ENCODE measurements at places on chromosomes 5 and 9. TPM values are rescaled to one million over a fixed set of nuclear protein-coding genes. Genes with fewer than 3 reads are reported as not detected.
A peak's percentile ranks its signal among the peaks of the same experiment; 100 is the strongest.

The SNX2 gene
- total RNA-seq = 47.0 TPM

- DNase-seq = no peak
Measured at GRCh38 chr5:83718195-83718825, 2.3 kb downstream of the HAPLN1 start.

DNA sequence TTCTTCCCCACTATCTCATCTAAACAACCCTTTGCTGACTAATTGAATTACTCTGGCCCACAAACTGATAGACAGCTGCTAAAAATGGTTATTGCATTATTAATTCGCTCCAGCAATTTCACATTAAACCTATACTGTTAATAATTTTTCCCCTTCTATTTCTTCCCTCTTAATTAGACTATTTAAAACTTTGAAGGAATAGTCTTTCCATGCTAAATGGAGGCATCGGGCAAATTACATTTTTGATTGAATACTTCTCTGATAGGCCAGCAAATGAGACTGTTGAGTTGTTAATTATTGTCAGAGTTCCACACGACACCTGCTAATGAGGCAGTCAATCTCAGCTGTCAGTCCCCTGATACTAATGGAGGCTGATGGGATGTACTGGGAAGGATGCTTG, 242.5 kb downstream of the TRIM32 start:
- DNase-seq = no peak

- no peak for DNase-seq
Measured at GRCh38 chr5:90690307-90690706, 131.7 kb downstream of the ADGRV1 start.

- no peak for DNase-seq
Measured at GRCh38 chr9:87686520-87687090, 39.3 kb upstream of the CTSL start.

The MZB1 gene
- total RNA-seq = not detected

- no peak for DNase-seq
Measured at GRCh38 chr9:111258875-111259271, 71.2 kb downstream of the OR2K2 start.

DNA sequence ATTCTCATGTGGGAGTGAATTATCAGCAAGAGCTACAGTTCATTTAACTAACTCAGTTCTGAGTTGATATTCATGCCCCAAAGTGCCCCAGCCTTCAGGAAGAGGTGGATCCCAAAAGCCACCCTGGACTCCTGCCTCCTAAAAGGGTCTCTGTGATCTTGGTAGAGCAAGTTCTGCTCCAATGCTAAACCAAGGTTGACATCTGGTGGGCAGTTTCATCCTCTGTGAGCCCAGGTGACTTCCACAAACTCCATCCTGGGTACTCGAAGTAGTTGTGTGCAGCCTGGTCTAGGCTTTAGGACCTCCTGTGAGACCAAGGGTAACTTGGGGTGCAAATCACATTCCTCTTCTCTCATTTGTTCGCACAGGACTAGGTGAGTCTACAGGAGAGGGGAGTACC, 816.8 kb downstream of the MTRR start:
- no peak for DNase-seq

The SLC28A3 gene
- not detected for total RNA-seq

- DNase-seq = peak; percentile 32
Measured at GRCh38 chr5:11385901-11386293, 518.3 kb downstream of the CTNND2 start.

GRCh38 chr9:120663380-120663779, 50.9 kb downstream of the MEGF9 start:
- no peak for DNase-seq

- no peak for DNase-seq
Measured at GRCh38 chr5:166719991-166720390, 1571.5 kb upstream of the WWC1 start.

DNA sequence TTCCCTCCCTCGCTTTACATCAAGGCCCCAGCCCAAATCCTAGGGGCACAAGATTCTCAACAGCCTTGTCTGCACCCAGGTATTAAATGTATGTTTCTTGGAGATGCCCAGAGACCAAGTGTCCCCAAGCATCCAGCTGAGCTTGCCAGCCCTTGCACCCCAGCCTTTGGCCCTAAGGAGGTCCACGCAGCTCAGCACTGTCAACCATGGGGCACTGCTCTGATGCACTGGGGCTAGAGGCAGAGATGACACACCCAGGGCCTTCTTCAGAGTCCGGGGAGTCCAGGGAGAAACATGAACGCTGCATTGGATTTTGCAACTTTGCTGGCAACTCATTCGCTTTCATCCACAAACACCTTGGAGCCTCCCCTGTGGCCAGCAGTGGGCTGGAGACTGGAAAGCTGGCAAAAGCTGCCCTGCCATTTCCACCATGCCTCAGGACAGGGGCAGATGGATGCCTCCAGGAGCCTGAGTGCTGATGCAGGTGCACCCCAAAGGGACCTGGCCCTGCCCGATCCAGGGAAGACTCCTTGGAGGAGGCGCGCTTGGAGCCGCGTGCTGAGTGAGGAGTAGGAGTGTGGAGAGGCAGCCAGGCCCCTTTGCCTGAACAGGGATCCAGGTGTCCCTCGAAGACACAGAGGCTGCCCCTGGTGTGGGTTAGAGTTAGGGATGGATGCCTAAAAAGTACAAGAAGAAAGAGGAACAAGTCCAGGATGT, 19.3 kb downstream of the PAEP start:
- DNase-seq = no peak

The LURAP1L gene
- 25.6 TPM for total RNA-seq

The CCDC152 gene
- total RNA-seq = 13.4 TPM

DNA sequence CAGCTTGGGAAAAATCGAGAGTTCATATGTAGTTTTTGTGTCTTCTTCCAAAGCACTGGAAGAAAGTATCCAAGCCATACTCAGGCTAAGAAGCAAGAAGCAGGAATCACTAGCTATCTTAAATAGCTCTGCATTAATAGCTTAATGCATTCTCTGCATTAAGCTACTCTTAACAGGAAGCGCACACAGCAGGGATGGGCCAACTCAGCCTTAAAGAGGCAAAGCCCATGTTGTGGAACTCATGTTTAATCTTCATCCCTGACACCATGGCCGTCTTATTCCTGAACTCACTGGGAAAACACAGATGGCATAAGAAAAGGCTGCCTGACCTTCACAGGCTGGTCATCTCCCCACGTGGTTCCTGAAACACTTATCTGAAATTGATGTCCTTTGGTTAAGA, 18.7 kb upstream of the ICE1 start:
- no peak for DNase-seq

DNA sequence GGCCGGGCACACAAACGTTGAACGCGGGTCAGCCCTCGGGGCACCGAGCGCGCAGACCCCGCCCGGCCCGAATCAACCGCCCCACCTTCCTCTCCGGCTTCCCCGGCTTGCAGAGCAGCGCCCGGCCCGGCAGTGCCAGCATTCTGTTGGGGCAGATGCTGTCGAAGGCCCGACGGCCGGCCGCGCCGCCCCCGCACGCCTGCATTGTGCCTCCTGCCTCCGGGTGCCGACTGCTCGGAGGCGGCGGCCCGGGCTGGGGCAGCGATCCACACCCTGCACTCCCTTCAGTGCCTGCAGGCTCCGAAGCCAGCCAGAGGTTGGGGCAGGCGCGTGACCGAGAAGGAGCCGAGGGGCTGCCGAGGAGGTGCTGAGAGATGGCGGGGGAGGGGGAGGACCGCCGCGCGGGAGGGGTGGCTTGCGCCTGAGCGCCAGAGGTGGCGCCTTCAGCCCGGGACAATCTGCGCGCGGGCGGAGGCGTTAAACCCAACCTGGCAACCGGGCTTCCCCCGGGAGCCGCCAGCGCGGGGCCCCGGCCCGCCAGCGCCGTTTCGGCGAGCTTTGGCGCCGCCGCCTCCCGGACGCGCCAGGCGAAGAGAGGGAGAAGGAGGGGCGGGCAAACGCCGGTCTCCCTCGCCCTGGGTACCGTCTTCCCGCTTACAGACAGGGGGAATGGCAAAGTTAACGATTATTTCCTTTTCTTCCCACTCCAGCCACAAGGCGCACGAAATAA, at the start of gene MCIDAS:
MCIDAS (minus strand) TSS at position 382 of the 730 bp plus-strand sequence; CDS start at position 205, 177 bp downstream.
- peak; percentile 72 for DNase-seq

The TNPO1 gene
- 289 TPM for total RNA-seq

DNA sequence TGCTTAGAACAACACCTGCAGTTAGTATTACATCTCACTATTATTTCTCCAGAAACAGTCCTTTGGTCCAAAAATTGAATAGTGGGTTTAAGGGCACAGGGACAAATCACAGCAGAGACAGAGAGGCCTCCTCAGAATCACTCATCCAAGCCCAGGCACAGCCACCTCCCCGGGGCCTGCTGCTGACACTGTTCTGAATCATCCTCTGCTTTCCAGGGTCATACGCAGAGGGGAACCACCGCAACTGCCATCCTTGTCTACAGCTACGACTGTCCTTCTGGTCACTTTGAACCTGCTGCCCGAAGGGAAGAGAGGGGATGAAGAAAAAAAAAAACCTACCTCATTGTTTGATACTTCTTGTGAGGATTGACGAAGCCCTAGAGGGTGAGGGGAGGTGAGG, 35.3 kb upstream of the MAN2A1 start:
- no peak for DNase-seq

The PCDH12 gene
- total RNA-seq = 1.7 TPM

GRCh38 chr5:68762201-68762600, 331.6 kb upstream of the SLC30A5 start:
- DNase-seq = no peak

The IL3 gene
- total RNA-seq = not detected

DNA sequence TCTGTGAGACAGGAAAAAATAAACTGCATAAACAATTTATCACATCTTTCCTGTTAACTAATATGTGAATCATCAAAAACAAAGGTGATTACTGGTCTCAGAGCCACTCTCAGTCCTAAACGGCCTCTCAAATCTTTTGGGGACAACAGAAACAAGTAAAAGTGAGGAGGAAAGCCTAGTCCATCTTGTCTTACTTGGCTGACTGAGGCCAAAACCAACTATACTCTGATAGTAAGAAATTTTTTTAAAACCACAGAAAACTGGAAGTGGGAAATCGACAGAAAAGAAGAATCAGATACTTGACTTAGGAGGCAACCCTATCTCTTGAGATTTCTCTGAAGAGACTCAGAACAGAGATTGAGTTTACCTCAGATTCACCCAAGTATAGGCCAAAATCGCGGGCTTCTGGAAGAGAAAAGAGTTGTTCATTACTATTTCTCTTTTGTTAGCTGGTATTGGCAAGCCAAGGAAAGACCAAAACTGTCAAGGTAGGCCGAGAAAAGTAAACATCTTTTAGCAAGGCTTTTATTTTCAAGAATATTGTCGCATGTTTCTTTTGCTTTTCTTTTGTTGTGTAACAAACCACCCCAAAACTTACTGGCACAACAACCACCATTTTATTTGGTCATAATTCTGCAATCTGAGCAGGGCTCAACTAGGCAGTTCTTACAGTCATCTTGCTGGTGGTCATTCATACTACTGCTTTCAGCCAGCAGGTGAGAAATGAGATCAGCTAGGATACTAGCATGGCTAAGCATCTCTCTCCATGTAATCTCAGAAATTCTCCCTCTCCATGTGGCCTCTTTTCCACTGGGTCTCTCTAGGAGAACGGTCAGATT, 46.1 kb downstream of the RFX3 start:
- no peak for DNase-seq

The PCDHGA3 gene
- 10.4 TPM for total RNA-seq

The DMRT2 gene
- 0.56 TPM for total RNA-seq

The SCGB3A1 gene
- not detected for total RNA-seq

The SHOC1 gene
- total RNA-seq = not detected

The CDC20B gene
- 0.34 TPM for total RNA-seq

DNA sequence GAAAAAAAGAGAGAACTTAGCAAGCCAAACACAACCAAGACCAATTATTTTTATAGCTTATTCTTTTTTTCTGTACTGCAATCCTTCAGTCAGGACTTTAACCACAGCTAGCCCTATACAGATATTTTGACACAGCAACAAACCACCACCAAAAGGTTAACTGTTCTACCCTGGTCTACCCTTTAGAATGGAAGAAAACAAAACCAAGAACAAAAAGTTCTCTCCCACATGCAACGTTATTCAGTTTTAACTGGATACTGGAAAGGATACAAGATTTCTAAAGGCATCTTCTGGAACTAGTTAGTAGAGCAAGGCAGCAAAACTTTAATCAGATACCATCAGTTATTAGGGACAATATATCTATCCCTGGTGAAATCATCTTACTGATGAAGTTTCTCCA, 32.6 kb downstream of the ECPAS start:
- DNase-seq = no peak

DNA sequence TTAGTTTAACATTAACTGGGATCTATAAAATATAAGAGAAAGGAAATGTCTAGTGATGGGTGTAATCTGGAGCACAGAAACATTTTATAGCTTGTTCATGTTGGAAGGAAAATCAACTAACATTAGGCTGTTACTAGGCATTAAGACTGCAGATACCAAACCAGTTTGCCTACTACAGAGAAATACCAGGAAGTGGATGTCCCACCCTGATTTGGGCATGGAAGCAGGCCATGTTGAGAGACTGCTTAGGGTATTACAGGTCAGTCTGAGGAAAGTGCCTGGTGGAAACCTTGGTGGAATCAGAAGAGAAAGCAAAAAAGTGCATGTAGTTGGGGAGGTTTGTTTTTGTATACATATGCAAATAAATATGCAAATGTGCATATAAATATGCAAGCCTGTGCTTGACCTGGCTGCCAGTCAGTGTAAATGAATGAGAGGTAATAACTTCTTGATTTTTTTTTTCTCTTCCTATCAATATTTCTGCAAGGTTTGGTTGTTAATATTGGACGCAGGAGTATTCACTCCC, 9.6 kb upstream of the CCDC112 start:
- no peak for DNase-seq

The NDUFS4 gene
- 87.3 TPM for total RNA-seq

GRCh38 chr9:125926936-125927335, 179.8 kb downstream of the PBX3 start:
- no peak for DNase-seq

The SLC6A7 gene
- not detected for total RNA-seq

The FOXD4L6 gene
- not detected for total RNA-seq

The SLC25A48 gene
- 1.7 TPM for total RNA-seq

The HDAC3 gene
- total RNA-seq = 81.8 TPM

DNA sequence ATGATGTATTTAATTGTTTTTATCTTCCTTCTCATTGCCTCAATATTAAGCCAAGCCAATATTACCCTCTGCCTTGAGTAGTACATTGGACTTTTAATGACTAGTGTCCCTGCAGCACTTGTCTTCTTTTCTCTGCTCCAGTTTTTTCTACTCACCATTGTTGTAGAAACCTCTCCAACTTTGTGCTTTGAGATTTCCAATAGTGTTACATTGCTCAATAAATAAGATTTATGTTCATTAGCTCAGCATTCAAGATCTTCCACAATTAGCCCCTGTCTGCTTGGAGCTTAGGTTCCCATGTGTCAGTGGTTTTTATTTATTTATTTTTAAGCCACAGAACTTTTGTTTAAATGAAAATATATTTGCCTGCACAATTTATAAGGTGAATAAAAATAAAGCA, 145.3 kb downstream of the ADGRV1 start:
- DNase-seq = no peak

- DNase-seq = no peak
Measured at GRCh38 chr5:139788294-139788910, 7.2 kb upstream of the PSD2 start.

GRCh38 chr5:7850395-7851239, at the start of gene CFAP90:
Gene CFAP90 (minus strand): TSS chr5:7851133. CDS start chr5:7851021, 112 bp downstream.
- peak; percentile 87 for DNase-seq

The SLC22A4 gene
- 0.37 TPM for total RNA-seq

GRCh38 chr5:167699432-167699831, 592.0 kb upstream of the WWC1 start:
- DNase-seq = no peak

The IFNA21 gene
- not detected for total RNA-seq

All from glutamatergic neuron (in vitro differentiated cells).